ENCODE measurements at places on chromosomes 1 and 21.

GRCh38 chr1:67367370-67368045, 59.8 kb downstream of the IL12RB2 start:
- DNase-seq: no peak

DNA sequence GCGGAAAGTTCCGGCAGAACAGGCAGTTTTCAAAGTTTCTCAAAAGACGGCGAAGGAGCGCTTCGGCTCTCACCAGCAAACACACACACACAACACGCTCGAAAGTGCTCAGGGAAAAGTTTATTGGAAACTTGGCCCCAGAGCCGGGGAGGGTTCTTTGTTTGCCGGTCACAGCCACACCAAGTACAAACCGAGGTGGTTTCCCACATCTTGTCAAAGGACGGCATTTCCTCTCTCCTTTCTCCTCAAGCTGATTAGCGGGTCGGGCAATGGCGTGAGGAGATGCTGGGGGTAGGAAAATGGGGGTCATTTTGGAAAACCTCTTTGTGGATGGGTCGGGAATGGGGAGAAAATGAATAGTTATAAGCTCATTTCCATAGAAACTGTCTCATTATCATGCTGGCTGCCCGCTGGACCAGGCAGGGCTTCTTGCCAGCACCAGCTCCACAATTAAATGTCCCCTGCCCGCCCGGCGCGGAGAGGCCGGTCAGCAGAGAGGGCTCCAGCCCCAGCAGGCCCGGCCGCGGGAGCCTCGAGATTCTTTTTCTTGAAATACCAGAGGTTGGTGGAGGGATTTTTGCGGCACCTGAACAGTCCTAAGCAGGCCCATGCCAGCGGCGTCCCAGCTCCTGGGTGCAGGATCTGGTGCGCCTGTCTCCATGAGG, 92.3 kb downstream of the PRDM16 start:
- DNase-seq: no peak

DNA sequence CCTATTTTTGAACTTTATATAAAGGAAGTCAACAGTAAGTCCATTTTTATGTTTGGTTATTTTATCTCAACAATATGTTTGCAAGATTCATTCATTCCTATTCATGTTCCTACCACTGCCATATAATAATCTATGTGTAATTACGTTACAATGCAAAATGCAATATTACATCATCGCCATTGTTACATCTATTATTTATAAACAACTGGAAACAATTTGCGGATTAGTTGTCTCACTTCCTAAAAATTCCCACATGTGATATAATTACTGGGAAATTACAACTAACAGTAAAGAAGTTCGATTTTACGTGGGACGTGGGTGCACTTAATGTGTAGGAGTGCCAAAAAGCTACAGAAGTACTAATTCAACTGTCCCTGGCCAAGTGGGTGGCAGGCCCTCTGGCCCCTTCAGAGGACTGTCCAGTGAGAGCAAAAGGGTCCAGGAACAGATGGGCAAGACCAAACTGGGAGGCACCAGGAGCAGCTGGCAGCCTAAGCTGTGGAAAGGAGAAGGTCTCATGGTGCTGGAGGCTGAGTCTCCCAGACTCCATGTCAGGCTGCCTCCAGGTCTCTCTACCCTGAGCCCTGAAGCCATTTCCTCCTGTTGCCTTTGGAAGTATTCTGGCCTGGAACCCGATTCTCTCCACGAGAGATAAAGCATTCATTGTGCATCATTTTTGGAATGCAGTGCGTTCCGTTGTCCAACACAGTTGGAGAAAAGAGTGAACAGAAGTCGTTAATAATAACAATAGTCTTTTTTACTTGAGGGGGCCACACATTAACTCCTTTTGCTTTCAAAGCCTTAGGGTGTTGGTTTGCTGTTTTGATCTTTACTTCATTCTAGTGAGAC, 42.9 kb downstream of the TNNT2 start:
- DNase-seq: no peak

GRCh38 chr1:75768016-75768415, 18.0 kb upstream of the RABGGTB start:
- DNase-seq: no peak

DNA sequence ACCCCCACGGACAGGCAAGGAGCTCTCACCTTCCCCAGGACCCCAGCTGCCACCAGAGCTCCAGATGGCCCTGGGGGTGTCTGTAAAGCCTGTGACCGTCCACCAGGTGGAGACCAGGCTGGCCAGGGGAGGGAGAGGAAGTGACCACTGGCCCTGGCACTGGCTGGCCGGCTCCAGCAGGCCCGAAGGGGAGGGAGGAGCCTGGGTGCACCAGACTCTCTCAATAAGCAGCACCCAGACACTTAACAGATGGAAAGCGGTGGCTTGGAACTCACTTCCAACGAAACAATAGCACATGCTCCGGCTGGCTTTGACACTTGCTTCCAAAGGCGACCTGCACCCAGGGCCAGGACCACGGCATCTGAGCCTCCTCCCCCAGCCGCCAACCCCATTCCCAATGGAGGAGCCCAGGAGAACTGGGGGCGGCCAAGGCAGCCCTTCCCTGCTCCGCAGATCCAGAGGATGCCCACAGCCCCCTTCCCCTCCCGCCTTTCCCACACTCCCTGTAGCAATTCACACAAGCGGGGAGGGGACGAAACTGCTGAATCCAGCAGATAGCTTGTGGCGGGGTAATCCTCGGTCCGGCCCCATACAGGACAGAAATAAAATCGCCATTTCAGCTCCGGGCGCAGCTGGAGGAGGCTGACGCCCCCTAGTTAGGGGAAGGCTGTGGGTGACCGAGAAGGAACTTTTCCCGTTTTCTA, 742 bp upstream of the PDE9A start:
- no peak for DNase-seq

DNA sequence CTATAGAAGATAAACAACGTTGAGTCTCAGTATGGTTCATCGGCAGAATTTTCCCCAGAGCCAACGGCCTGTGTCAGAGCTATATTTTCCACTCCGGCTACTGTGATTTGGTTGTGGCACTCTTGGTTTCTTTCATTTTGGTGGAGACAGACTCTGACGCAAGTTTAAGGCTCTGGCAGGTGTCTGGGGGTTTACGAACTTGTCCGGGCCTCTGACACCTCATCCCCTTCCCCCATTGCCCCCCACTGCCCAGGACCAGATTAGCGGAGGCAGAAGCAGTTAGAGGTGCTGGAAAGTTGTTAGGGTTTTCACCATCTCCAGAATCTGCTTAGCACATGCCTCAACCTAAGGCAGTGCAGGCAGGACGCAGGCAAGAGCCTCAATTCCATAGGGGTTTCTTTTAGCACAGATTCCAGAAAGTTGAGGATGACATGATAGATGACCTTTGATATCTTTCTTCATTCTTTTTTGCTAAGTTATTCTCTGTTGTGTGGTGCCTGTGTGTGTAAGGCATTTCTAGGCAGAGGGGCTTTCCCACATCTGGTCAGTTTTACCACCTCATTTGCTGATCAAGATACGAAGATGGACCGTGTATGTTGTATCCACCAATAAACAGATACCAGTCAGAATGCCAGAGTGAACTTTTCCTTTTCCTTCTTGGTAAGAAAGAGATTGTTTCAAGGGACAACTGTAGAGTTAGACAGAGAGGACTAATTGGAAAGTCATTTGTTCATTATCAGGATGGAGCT, 18.4 kb upstream of the IL10 start:
- no peak for DNase-seq

- no peak for DNase-seq
These were observed 49.5 kb downstream of the CHODL start for GRCh38 chr21:18294100-18294499.

DNA sequence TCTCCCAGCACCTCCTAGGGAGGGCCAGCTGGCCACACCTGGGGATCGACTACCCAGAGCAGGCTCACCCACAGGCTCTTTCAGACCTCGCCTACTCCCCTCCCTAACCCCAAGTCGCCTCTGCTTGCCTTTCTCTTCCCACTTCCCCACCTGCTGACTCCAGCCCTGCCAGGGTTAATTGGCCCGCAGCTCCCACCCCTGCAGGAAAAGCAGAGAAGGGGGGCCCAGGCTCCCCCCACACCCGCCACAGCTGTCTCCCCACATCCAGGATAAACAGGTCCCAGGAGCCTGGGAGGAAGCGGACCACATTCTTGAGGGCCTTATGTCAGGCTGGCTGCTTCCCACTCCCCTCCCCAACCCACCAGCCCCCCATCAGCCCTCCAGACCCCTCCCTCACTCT, 45.0 kb downstream of the TAS1R2 start:
- DNase-seq: no peak

- DNase-seq: no peak
These were observed 69.5 kb downstream of the NTMT2 start for GRCh38 chr1:170215072-170215885.

DNA sequence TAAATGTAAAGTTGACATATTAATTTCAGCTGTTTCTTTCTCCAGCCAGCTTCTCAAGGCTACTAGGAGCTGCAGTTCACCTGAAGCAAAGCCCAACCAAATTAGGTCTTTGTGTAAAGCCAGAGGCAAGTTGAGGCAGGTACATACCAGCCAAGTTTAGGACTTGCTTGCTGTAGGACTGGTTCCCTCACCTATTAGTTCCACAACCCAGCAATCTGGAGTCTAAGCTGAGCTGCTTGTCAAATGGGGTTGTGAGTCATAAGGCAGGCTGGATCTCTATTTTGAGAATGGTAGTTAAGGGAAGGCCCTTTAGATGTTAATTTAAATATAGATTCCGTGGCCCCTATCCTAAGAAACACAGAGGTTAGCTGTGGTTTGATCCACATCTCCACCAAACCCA, 7.6 kb upstream of the FLG2 start:
- no peak for DNase-seq

DNA sequence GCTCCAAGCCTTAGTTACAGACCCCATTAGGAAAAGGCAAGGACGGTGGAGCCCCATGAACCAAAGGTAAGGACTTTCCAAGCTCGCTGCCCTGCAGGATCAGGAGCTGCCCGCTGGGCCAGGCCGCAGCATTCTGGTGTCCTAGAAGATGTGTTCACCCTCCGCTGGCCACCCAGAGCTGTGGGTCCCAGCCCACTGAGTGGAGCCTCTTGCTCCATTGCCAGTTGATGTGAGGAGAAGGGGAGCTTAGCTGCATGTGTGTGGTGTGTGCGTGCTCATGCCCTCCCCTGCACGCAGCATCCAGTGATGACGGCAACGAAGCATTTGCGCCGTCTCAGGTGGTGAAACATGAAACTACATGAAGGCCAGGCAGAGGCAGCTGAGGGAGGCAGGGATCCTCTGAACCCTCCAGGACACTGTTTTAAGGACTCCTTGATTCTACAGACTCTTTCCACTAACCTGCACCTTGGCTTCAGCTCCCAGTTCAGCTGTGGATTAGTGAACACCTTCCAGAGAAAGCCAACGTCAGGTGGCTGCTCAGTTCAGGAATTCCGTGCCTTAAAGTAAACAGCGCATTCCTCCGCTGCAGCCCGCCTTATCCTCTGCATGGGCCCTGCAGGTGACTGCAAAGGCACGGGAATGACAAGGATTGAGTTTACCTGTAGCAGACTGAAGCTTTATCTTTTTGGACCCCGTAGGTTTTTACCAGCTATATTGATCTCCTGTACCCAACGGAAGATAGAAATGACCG, 48.7 kb downstream of the SMYD2 start:
- no peak for DNase-seq

GRCh38 chr1:145877923-145878486, 7.7 kb downstream of the ANKRD35 start:
- DNase-seq: no peak
